ENCODE measurements at places on chromosomes 1 and 21.

DNA sequence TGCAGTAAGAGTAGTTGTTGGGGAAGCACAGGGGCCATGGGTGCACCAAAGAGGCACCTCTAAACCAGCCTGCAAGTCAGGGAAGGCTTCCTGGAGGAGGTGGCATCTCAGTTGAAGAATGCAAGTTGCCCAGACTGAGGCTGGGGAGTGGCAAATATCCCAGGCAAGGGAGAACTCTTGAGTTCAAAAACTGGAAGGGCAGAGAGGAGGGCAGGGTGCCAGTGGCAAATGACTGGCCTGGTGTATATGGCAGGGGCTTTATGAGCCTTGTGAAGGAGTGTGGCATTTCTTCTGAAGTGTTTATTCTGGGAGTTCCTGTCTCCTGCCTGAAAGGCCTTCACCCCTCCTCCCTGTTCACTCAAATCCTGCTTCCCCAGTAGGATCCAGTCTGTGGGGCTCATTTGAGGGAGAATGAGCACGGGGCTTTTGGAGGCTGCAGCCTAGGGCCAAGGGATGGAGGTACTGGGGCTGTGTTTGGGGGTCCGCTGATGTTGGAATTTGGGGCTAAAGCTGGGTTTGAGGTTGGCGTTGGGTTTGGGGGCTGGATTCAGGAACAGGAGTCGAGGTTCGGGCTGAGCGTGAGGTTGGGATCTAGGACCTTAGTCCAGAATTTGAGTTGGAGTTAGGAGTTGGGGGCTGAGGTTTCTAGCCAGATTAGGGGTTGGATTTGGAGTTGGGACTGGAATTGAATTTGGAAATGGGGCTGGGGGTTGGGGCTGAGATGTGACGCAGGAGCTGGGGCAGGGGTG is at the start of gene TMEM125:
Gene TMEM125, plus strand, starts transcription at position 357 of the 749 bp plus-strand sequence. CDS start 2,740 bp downstream, outside the sequence.
- no peak for DNase-seq

DNA sequence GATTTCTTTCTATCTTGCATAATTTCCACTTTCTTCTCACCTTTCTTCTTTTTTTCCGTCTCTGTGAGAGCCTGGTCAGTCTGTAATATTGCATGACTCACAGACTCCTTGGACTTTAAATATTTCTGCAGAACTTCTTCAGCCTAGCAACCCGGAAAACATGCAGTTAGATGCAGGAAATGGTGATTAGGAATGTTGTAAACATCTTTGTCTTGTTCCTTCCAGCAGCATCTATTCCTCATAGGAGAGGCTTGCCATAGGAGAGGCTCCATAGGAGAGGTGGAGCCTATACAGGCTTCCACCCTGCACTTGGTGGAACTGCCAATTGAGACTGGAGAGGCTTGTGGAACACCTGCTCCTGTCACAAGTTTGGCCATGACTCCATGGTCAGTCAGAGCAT is 10.0 kb downstream of the GBP5 start:
- no peak for DNase-seq

DNA sequence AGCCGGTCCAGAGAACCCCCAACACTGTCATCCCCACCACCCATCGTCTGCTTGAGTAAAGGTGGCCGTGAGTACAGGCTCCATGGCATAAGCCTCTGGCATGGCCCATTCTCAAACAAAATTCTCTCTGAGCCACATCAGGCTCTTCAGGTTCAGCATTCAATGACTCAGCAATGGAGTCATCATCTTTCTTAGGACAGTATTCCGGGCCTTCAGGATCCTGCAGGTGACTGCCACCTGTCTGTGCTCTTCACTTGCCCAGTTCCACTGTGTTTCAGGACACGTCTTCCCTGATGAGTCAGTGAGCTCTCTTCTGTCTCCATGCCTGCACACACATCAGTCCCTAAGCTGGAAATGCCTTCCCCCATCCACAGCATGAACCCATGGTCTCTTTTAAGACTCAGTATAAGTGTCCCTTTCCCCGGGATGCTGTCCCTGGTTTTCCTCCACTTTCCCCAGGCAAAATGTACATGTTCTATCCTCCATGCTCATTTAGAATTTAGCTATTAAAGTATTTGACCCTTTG is 81.1 kb upstream of the FGGY start:
- DNase-seq, result no peak

DNA sequence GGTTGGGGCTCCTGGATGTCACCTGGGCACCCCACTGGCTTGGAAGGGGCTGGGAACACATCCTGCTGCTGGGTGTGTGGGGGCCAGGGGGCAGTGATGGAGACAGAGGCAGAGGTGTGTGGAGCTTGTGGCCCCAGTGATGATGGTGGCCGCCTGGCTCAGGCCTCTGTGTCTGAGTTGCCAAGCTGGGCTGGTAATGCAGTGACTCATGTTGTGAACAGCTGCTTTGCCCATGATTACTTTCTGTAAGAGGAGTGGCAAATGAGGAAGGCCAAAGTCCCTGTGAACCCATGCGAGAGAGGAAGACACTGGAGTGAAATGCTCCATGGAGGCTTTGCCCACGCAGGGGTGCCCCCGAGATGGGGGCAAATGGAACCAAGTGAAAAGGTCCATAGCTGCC is 86.8 kb downstream of the KCNJ6 start:
- no peak for DNase-seq

DNA sequence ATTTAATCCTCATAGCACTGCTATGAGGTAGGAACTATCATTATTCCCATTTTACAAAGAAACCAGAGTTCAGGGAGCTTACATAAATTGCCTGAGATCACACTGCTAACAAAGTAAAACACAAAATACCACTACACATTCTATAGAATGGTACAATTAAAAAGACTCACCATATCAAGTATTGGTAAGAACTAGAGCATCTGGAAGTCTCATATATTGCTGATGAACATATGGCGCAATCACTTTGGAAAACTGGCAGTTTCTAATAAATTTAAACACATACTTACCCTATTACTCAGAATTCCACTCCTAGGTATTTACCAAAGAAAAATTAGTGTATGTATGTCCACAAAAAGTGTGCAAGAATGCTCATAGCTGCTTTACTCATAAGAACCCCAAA is 261.5 kb downstream of the RRAGC start:
- no peak for DNase-seq

DNA sequence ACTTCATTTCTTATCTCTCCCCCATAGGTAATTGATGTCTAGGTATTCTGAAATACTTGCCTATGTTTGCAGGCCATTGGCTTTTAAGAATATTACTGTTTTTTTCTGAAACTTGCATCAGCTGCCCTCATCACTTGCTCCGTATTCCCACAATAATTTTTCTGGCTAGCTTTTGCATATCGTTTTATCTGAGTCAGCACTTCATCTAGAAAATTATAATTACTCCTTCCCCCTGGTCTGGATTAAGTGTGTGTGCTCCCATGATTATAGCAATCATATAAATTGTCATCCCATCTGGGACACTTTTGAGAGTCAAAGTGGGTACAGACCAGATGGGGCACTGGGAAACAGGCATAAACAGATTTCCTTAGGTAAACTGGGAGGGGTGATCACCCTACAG is 583.2 kb upstream of the B3GALT2 start:
- no peak for DNase-seq

DNA sequence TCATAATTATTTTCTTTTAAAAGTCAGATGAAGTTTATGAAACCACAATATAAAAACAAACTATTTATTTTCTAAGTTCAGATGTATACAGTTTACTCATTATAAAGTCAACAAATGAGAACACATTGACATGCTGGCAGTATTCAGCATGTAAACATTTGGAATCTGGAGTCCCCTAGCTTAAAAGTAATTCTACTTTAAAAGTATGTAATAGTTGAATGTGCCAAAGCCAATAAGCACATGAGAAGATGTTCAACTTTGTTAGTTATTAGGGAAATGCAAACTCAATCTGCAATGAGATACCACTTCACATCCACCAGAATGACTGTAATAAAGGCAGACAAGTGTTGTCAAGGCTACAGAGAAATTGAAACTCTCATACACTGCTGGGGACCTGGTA is 96.6 kb downstream of the RYR2 start:
- DNase-seq, result no peak

DNA sequence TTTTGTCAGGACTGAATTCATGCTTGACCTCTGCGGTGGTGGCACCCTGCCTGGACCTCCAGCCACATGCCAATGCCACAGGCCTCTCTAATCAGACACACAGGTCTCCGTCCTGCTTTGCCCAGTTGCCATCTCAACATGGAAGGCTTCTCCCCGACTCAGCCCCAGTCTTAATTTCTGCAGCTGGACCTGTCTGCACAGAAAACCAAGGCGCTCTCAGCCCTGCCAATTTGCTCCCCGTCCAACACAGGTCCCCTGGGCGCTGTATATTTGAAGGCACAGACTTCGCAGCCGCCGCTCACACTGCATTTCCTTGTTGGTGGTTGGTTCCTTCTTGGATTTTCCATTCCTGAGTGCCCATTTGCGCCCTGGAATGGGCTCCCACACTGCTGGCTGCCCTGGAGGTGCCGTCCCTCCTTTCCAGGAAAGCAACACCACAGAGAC is 28.0 kb upstream of the PLEKHG5 start:
- no peak for DNase-seq

DNA sequence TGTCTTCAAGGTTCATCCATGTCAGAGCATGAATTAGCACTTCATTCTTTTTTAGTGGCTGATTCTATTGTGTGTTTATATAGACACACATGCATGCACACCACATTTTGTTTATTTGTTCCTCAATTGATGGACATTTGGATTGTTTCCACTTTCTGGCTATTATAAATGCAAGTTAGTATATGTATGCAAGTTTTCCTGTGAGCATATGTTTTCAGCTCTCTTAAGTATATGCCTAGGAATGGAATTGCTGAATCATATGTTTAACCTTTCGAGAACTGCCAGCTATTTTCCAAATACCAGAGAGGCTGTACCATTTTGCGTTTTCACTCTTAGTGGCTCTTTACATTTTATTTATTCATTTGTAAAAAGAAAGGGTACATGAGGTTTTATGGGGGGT is 109.9 kb upstream of the KIAA1614 start:
- DNase-seq, result no peak

GRCh38 chr1:53094533-53094919 is 32.5 kb downstream of the PODN start:
- no peak for DNase-seq

DNA sequence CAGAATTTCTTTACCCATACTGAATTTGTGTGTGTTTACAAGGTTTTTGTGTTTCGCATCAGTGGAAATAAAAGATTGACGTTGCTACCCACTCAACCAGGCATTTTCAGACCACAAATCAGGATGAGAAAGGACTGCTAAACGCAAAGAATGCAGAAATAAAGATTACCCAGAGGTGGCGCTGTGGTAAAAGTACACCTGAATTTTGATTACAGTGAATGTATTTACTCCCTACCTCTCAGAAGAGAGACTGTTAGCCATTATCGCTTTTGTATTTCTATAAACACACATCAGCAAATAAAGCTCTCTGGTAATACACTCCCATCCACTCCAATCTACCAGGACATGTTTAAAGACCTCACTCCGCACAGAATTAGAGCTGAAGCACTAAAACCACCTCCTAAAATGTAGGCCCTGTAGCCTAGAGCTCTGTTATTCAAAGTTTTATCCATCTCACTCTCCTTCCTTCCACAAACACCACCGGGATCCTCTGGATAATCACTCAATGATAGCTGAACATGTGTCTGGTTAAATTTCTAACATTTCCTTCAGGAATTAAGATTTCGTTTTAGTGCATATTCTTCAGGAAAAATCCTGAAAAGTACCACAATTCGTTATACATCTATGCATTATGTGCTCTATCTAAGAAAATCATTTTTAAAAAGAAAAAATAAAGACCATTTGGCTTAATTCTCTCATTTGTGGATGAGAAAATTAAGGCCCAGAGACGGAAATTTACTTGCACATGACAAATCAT is 2.5 kb upstream of the LMO4 start:
- DNase-seq, result no peak

GRCh38 chr21:15749082-15749860 is 19.5 kb downstream of the USP25 start:
- no peak for DNase-seq

GRCh38 chr1:229135773-229136172 is 135.1 kb upstream of the RAB4A start:
- DNase-seq, result no peak

DNA sequence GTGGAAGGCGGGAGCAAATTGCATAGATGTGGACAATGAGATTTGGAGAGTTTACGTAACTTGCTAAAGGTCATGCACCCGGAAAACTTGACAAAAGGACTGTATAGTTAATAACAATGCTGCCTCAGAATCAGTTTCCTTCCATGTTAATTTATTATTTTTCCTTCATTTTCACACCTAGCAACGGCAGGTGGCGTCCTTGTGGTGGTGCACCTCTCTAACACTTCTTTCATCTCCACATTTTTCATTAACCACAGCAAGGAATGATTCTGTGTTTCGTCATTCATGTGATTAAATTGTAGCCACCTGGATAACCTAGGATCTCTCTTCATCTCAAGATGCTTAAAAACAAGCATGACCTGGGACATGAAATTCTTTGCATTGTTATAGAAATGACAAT is 2133.0 kb downstream of the NCAM2 start:
- DNase-seq, result no peak

DNA sequence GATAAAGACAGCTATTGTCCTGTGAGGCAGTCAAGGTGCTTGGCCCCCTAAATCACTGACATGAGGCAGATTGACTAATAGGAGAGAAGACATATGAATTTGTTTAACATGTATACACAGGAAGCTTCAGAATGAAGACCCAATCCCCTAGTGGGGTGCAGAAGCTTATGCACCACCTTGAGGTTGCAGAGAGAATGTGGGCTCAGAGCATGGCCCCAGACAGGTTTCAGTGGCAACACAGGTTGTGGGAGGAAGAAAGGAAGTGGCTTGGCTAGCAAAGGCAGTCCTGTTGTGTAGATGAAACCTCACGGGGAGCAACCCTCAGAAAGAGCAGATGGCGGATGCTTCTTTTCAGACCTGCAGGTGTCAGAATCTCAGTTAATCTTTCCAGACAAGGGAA is 37.0 kb upstream of the PARP1 start:
- peak; percentile 12 for DNase-seq
